ENCODE measurements at places on chromosomes 3 and 15. TPM values are rescaled to one million over a fixed set of nuclear protein-coding genes. Genes with fewer than 3 reads are reported as not detected.

The QRICH1 gene
- 51.3 TPM for total RNA-seq

The TP63 gene
- total RNA-seq: not detected

The SERPINI2 gene
- not detected for total RNA-seq

The NR2E3 gene
- total RNA-seq: not detected

The THRB gene
- 7.5 TPM for total RNA-seq

The ZPLD1 gene
- not detected for total RNA-seq

The ATG3 gene
- 66.9 TPM for total RNA-seq

The AHSG gene
- not detected for total RNA-seq

The CCDC32 gene
- total RNA-seq: 10.2 TPM

The HRG gene
- not detected for total RNA-seq

The CCK gene
- total RNA-seq: 1.1 TPM

The UBP1 gene
- 51.8 TPM for total RNA-seq

The NEIL1 gene
- 2.8 TPM for total RNA-seq

The LRRC34 gene
- total RNA-seq: 1.2 TPM

The IQCF5 gene
- not detected for total RNA-seq

The EFHB gene
- 0.23 TPM for total RNA-seq

The TIMP4 gene
- total RNA-seq: 3.4 TPM

The CD96 gene
- 0.08 TPM for total RNA-seq

The SMCO1 gene
- total RNA-seq: not detected

The NEK10 gene
- 35.3 TPM for total RNA-seq
